ENCODE measurements at places on chromosomes 2 and 18.

- no peak overlapping the region for H3K27ac ChIP-seq
- H3K4me1 ChIP-seq, result no peaks in the 10 kb centered on the region
- no peaks in the 10 kb centered on the region for H3K27me3 ChIP-seq
- no peaks in the 10 kb centered on the region for H3K36me3 ChIP-seq
- DNase-seq, result no peak
Observed at GRCh38 chr2:60440079-60440766, 113.2 kb downstream of the BCL11A start.

DNA sequence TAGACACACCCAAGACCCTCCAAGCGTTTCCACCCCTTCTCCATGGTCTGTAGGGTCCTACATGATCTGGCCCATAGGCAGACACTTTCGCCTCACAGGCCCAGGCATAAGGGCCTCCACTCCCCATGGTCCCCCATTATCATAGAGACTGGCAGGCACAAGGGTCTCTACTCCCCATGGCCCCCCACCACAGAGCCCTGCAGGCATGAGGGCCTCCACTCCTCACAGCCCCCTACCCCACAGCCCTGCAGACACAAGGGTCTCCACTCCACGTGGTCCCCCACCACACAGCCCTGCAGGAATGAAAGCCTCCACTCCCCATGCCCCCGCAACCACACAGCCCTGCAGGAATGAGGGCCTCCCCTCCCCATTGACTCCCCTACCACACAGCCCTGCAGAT, 159.7 kb upstream of the AGAP1 start:
- no peak overlapping the region for H3K27ac ChIP-seq
- no peak for DNase-seq
- H3K27me3 ChIP-seq, result no peaks in the 10 kb centered on the region
- H3K4me1 ChIP-seq, result no peaks in the 10 kb centered on the region
- H3K36me3 ChIP-seq, result no peaks in the 10 kb centered on the region

DNA sequence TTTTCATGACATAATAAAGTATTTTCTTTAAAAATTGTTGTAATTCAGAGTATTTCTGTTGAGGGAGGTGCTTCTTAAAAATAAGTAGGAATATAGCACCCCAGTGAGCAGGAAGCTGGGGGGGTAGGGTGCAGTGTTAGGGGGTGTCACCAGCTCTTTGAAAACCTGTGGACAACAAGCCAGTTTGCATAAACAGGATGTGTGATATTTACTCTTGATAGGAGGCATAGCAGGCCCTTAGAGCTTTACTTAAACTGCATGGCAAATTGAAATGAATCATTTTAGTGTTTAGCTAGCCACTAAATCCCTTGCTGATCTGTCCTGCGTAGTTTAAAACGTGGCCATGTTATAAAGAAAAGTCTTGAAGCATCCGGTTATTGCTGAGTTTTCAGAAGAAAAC, 8.4 kb downstream of the TGIF1 start:
- no peaks in the 10 kb centered on the region for H3K4me1 ChIP-seq
- no peaks in the 10 kb centered on the region for H3K27me3 ChIP-seq
- H3K36me3 ChIP-seq, result peaks cover 8% of the 10 kb centered on the region
- no peak for DNase-seq
- no peak overlapping the region for H3K4me3 ChIP-seq

DNA sequence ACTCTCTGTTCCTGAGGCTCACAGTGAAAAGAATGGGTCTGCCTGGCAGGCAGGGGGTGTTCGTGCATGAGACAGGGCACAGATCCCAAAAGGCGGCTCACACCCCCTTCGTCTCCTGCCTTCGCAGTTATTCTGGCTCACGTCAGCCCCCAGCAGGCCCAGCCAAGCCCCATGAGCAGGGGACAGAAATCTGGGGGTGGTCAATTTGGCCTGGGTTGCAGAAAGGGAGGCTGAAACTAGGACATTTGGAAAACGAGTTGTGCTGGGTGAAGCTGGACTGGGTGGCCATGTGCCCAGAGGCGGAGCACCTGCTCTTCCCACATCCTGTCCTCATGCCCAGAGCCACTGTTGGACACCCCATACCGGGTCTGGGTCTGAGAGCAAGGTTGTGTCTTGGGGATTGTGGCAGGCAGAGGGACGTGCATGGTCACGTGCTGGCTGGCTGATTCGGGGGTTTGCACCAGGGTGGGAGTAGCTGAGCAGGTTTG, 99.0 kb upstream of the MCFD2 start:
- no peak overlapping the region for H3K4me3 ChIP-seq
- DNase-seq, result no peak
- peak overlapping the region; percentile 4 for H3K27ac ChIP-seq

Measured in breast epithelium (tissue), 4 donors.